ENCODE measurements at places on chromosomes 3 and 15. TPM values are rescaled to one million over a fixed set of nuclear protein-coding genes. Genes with fewer than 3 reads are reported as not detected.

The CMTM8 gene
- total RNA-seq, result 5.7 TPM

- no peak for DNase-seq
Measured at GRCh38 chr15:50797926-50798325, 32.4 kb upstream of the SPPL2A start.

The CNTN4 gene
- 1.2 TPM for total RNA-seq

- no peak for DNase-seq
Measured at GRCh38 chr3:37924453-37924852, 62.8 kb downstream of the CTDSPL start.

Measured in left ventricle myocardium inferior (tissue), 1 donor.